BJ (cell line): ENCODE measurements at places on chromosomes 13 and 19.

- no peak for DNase-seq
Observed at GRCh38 chr19:18593367-18594095, 4.9 kb downstream of the REX1BD start.

- no peak for DNase-seq
Observed at GRCh38 chr19:6099599-6099998, 10.7 kb downstream of the RFX2 start.

- no peak for DNase-seq
Observed at GRCh38 chr13:60501236-60501635, 104.2 kb downstream of the TDRD3 start.

DNA sequence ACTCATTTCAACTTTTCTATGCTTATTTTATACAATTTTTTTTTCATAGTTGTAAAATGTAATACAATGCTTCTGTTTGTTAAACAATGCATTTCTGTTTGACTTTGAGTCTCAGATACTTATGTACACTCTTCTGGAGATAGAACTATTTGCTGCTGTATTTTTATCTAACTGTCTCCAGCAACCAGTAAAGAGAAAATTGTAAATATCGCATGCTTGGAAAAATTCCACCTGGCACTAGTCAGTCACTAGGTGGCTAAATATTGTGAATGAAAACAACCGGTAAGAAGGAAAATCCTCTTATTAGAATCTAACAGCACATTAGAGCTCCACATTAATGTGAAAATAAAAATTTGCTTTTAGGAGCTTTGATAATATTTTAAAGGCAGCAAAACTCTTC, 876.5 kb downstream of the PCDH9 start:
- DNase-seq: no peak

DNA sequence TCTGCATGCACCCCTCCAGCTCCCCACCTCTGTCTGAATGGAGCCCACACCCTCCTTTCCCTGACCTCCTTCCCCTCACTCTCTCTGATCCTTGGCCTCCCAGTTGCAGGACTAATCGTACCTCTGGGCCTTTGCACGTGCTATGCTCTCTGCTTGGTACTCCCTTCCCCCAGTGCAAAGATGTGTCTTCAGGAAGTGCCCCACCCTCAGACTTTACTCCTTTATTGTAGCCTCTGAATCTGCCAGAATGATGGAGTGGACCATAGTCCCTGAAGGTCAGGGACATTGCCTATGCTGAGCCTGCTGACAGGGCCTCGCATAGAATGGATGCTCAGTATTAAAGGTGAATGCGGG, 1.3 kb upstream of the JUND start:
- no peak for DNase-seq

DNA sequence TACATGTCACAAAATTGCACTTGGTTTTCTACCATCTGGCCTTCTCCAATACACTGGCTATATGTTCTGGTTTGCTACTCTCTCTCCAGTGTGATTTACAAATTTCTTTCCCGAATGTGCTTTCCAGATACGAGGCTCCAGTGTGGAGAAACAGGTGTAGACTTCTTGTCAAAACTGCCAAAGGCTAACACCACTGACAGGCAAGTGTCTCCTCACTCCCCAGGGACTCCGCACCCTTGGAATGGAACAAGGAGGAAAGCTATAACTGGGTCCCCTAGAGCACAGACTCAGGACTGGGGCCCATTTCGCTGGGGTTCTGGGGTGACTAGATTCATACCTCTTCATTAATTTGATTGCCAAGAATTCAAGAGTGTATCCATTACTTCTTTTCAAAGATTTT, 161.8 kb downstream of the FOXO1 start:
- DNase-seq: no peak

DNA sequence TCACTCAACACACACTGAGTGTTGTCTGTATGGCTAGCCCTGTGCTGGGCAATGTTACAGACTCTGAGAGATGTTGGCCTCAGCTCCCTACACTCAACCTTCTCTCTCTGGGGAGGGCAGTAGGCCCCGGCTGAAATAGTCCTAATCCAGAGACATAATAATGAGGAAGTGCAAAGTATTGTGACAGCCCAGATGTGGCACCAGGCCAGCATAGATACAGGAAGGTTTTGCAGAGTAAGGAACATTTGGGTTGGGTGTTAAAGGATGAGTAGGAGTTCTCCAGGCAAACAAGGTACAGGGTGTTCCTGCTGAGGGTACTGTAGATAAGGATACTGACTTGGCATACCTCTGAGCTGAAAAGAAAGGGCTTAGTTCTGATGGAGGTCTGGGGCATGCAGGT, 2.4 kb downstream of the LIN7B start:
- no peak for DNase-seq

GRCh38 chr13:105805892-105806627, 729.4 kb downstream of the EFNB2 start:
- no peak for DNase-seq

- DNase-seq: no peak
Observed at GRCh38 chr19:51709575-51709974, 14.2 kb downstream of the HAS1 start.

DNA sequence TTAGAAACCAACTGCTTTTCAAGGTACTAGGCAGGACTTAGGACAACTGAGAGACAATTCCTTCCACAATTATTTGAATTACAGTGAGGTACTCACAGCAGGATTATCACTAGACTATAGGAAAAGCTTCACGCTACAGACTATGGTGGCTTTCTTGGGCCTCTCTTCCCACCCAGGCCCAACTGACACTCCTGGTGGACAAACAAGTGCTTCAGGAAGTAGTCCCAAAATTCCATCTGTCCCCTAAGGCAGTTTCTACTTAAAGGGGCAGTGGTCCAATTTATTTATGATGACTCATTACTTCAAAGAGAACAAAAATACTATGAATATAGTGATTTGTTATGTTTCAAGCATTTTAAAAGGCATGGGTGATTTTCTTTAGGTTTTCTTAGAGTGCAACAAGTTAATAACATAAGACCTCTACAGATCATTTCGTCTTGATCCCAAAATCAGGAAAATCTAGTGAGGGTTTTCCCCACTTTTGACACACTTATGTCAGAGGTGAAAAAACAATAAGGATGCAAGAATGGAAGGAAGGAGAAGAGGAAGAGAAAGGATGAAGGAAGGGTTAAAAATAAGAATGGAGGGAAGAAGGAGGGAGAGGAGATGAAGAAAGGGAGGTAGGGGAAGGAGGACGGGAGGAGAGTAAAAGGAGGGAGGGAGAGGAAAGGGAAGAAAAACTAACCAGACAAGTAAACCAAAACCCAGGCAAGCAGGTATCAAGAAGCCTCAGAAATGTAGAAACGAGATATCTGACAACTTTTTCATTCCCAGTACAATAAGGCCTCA, 100.7 kb downstream of the SERP2 start:
- DNase-seq: no peak

DNA sequence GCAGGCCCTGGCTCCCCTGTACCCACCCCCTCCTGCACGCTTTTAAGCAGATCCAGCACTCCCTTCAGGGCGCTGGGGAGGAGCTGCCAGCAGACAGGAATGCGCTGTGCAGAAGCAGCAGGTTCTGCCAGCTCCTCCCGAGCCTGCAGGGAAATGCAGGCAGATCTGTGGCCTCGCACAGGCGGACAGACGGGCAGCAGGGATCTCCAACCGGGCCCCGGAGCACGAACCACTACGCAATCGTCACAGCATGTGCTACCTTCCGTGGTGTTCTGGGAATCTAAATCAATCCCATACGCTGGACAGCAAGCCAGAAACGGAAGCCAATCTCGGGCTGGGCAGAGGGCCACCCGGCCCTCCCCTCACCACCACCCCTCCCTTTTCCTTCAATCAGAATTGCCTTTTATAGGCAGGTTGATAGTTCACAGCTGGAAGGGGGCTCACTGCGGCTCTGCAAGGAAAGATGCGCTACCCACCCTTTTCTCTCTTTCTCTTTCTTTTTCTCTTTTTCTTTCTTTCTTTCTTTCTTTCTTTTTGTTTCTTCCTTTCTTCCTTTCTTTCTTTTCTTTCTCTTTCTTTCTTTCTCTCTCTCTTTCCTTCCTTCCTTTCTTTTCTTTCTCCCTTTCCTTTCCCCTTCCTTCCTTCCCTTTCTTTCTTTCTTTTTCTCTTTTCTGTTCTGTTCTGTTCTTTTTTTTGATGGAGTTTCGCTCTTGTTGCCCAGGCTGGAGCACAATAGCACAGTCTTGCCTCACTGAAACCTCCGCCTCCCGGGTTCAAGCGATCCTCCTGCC, 99.9 kb downstream of the GNG7 start:
- DNase-seq: peak; percentile 97

GRCh38 chr19:52102782-52103181, 7.2 kb upstream of the ZNF841 start:
- DNase-seq: no peak

GRCh38 chr13:42412812-42413483, 141.0 kb downstream of the AKAP11 start:
- DNase-seq: no peak

DNA sequence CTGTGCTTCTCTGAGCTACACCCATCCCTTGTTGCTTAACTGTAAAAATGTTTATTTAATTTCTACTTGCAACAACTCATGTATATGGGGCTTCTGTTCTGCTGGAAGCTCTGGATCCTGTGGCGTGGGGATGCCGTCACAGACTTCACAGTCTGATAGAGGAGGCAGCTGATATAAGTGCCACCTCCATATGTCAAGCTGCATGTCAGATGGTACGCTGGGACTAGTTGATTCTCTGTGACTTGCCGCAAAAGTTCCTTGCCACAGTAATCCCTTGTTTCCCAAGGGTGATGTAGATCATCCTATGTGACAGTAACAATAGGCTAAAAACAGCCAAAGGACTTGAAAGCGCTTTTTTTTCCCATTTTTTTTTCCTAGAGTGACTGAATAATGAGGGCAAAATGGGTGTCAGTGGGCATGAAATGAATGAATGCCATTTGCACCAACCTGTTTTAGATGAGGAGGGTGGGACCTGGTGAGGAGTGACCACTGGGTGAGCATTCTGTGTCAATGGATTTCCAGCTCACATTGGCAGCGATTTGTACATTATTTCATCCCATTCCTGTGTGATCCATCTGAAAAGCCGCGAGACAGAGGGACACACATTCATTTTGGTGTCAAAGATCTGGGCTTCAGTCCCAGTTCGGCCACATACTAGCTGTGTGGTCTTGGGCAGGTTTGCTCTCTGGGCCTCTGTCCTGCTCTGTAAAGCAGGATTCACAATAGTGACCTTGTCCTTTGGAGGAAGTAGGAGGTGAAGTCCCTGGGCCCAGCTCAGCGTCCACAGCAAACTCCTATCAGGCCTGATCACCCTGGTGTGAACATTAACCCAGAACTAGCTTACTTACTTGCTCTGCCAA, 88.9 kb upstream of the RNF113B start:
- DNase-seq: no peak

- DNase-seq: peak; percentile 19
Observed at GRCh38 chr13:32969516-32969941, 46.7 kb upstream of the KL start.

DNA sequence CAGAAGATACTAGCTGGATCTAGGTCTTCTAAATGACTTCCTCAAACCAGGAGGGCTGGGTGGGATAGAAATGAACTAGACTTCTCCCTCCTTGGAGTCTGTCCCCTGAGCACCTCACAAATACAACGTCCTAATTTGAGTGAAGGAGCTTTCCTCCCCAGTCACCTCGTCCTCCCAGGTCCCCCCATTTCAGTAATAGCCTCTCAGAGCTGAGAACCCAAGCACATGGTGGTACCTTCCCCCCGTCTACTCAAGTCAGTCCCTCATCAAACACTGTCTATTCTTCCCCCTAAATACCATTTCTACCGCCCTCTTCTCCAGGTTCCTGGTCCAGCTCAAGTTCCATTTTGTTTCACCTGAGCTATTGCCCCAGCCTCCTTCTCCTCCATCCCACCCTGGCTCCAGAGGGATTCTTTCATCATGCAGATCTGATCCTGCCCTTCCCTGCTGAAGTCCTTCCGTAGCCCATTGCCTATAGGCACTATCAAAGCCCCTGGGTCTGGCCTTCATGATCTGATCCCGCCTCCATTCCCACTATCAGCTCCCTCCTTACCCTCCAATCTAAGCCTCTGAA, 5.3 kb upstream of the PRKCG start:
- DNase-seq: no peak

GRCh38 chr19:507286-508203, at the start of gene TPGS1:
TSS of gene TPGS1 (plus strand) at chr19:507497. CDS start at chr19:507507, 10 bp downstream.
- DNase-seq: no peak

DNA sequence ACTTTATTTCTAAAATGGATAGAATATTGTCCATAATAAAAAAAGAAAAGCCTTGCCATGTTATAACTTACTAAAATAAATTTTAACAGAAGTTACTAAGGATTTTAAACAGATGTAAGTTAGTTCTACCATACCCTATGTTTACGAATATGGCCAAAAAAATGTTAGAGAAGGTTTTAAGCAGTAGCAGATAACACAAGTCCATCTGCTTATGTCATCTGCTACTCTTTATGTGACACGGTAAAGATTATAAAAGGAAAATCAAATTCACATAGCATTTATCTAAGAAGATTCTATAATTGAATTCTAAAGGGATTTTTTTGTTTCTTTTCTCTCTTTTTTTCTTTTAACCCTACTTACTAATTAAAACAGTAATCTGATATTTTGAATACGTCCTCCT, 114.2 kb upstream of the MIR17HG start:
- DNase-seq: no peak

DNA sequence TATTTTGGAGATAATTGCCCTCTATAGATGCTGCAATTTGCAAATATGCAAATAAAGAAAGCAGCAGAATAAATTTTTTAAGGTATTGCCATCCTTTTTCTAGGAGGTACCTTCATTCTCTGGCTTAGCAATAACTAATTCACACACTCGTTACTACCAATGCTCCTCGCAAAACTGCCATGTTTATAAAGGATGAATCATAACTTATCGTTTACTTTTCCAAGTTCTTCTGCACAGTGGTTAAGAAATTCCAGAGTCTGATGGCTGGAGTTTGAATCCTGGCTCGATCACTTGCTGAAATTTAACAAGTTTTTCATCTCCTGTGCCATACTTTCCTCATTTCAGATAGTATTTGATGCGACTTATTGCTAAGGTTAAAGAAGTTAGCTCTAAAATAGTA, 708.6 kb upstream of the KLHL1 start:
- no peak for DNase-seq

GRCh38 chr19:39558624-39559117, 18.7 kb upstream of the EID2 start:
- no peak for DNase-seq

- DNase-seq: no peak
Observed at GRCh38 chr19:10289836-10290356, at the start of gene ICAM5. TSS of gene ICAM5 (plus strand) at chr19:10289952. CDS start at chr19:10290044, 92 bp downstream.

GRCh38 chr19:21028969-21029268, 8.5 kb downstream of the ZNF430 start:
- DNase-seq: no peak

DNA sequence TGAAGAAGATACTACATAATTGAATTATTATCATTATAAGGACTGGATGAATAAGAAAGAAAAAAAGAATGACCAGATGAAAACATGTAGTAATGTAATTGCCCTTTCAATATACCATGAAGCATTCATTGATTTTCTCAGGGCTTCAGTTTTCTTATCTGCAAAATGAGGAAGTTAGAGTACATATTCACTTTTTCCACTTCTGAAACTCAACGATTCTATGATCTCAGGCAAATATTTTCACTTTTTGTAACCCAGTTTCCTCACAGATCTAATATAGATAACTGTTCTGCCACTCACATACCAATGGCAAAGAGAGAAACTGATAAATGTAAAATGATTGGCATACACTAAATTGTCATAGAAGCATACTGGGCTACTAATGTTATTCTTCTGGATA, 856.6 kb upstream of the KLHL1 start:
- no peak for DNase-seq
